Sigmoid colon (tissue), 7 donors: ENCODE measurements at places on chromosomes 2 and 18. TPM values are rescaled to one million over a fixed set of nuclear protein-coding genes. Genes with fewer than 3 reads are reported as not detected.

SLC38A11 gene
- not detected for polyA plus RNA-seq

HRH4 gene
- not detected for polyA plus RNA-seq

DNA sequence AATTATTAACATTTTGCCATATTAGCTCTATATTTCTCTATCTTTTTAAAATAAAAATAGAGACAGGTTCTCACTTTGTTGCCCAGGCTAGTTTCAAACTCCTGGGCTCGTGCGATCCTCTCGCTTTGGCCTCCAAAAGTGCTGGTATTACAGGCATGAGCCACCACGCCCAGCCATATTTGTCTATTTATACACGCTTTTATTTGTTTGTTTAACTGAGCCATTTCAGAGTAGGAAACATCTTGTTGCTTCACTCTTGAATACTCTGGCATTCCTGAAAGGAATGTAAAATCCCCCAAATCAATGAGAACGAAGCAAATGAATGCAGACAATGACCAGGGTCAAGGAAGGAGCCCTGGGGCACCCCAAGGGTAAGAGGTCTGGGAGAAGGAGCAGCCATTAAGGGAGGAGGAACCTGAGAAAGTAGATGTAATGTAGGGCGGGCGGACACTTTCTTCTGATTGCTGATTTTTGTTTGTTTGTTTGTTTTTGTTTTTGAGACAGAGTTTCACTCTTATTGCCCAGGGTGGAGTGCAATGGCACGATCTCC lies 31.7 kb upstream of the RAB1A start:
- no peak for DNase-seq

- no peak for DNase-seq
Measured at GRCh38 chr2:174678395-174678794, 80.8 kb upstream of the WIPF1 start.

- DNase-seq: no peak
Measured at GRCh38 chr2:59066787-59067399, 825.8 kb upstream of the FANCL start.

DNA sequence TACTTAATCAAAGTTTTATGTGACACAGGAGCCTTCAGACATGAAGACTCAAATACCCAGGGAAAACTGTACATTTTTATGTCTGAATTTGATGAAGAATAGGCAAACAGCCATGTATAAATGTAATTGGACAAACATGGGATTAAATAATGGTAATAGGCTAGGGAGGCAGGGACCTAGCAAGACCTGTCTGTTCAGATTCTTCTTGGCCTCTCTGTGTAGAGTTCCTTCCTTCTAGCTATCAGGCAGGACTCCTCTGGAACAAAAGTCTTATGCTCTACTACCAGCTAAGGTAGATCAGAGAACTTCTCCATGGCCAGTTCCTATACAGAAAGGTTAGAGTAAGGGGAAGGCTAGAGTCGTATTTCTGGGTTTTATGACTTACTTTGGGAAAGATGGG lies 9.5 kb upstream of the PARD3B start:
- DNase-seq: no peak

- no peak for DNase-seq
Measured at GRCh38 chr2:224670203-224670602, 46.0 kb downstream of the CCDC195 start.
